ENCODE measurements at places on chromosomes 1 and 21. TPM values are rescaled to one million over a fixed set of nuclear protein-coding genes. Genes with fewer than 3 reads are reported as not detected.

GRCh38 chr1:246215510-246215903 lies 291.6 kb downstream of the SMYD3 start:
- DNase-seq, result no peak

- no peak for DNase-seq
Measured at GRCh38 chr1:231395076-231395997, 26.8 kb downstream of the EGLN1 start.

GRIK3 gene
- not detected for total RNA-seq

DNA sequence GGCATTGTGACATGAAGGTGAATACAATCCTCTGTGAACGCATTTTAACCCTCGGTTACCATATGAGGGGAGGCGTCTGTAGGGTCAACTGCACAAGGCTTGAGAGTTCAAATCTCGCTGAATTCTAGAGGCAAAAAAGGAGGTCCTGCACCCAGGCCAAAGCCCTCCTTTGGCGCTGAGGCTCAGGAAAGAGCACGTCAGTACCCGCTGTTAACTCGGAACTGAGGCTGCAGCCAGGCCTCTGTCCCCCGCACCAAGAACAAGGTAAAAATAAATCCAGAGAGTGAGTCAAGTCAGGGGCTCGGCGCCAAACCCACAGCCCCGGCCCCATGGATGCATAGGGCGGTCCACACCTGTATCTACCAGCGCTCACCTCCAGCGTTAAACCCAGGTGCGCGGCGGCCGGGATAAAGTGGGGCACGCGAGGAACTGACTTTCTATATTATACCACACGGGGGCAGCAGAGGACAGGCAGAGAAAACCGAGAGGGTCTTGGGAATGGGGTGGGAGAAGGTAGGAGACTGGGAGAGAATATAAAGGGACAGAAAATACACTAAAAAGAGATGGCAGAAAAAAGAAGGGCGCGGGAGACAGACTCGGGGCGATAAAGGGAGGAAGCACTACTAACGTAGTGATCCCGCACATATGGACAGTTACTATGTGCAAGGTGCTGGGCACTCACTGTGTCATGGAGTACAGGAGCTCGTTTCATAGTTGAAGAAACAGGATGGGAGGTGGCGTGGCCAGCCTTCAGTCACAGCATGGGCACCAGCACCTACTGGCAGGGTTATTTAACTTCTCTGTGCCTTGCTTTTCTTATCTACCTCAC lies 54.9 kb downstream of the DMRTA2 start:
- no peak for DNase-seq

DNA sequence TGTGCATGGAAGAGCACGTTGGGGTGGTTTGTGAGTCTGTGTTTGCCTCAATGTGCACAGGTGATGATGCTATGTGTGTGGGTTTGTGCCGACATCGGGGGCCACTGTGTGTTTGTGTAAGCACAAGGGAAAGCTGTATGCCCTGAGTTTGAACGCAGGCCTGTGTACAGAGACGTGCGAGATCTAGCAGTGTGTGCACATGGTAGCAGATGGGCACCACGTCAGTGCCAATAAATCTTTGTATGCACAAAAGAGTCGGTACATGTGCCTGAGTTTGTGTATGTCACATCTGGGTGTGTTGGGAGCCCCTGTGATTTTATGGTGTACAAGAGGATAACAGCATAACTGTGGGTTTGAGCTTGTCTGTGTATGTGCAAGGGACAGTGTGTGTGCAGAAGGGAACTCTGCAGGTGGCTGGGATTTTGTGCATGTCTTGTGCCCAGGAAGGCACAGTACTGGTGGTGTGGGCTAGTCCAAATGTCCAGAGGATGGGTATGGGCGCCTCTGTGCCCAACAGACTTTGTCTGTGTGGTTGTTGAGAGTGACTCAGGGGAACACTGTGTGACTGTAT lies 32.0 kb upstream of the WASF2 start:
- no peak for DNase-seq

DNA sequence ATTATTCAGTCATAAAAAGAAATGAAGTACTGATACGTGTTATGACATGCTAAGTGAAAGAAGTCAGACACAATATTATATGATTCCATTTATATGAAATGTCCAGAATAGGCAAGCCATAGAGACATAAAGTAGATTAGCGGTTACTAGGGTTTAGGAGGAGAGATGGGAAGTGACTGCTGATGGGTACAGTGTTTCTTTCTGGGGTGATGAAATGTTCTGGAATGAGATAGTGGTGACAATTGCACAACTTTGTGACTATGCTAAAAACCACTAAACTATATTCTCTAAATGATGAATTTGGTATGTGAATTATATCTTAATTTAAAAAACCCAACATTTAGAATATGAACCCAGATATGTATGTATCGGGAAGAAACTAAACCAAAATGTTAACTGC lies 27.6 kb downstream of the IPP start:
- DNase-seq, result no peak

MAP3K21 gene
- 0.96 TPM for total RNA-seq

- DNase-seq, result no peak
Measured at GRCh38 chr21:41043014-41043413, 124.9 kb upstream of the BACE2 start.

AADACL3 gene
- total RNA-seq, result 0.19 TPM

DNA sequence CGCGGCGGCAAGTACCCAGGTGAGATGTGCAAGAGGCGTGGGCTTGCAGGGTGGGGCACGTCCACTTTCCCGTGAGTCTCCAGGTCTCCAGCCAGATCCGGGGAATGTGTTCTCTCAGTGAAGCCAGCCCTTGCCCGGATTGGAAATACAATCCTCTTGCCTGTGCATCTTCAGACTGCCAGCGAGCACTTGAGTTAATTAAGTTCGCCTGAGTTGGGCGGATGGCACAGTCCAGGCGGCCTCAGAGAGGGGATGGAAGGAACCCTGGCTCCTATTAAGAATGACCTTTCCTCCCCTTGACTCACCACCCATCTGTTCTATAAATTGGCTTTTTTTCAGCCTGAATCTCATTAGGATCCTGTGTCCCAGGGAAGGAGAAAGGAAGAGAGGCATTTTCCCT lies 33.3 kb upstream of the CNTN2 start:
- no peak for DNase-seq

DNA sequence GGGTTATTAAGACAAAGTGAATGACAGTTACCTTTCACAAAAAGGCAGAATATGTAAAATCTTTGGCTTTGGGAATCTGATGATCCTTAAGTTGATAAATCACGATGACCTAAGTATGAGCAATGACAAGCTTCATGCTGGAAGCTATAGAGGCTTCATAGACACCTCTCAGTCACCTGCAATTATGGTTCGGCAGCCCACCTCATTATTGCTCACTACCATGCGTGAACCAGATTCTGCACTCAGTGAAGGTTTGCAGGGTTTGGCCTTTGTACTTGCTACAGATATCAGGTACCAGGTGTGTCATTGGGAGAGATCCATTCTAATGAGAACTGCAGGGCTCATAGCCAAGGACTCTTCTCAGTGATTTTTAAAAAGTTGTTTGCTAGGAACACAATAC lies 163.5 kb downstream of the KCTD3 start:
- no peak for DNase-seq

DNA sequence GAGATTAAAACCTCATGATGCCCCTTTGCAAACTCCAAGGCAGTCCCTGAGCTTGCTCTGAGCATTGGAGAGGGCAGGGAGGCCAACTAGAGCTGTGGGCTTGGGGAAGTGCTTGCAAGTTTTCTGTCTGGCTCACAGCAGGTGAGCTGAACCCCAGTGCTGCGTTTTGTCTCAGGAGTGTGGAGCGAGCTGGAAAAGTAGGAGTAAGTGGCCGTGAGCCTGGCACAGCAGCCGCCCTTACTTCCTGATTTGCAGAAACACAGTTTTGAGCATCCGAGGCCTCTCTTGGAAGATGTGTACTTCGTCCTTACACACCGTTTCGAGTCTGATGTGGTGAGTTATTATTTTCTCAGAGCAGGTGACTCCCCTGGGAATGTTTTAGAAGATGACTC lies 221.2 kb upstream of the C1orf174 start:
- DNase-seq, result peak; percentile 51

OR2T29 gene
- total RNA-seq, result not detected

DNTTIP2 gene
- 58.3 TPM for total RNA-seq

PRELP gene
- total RNA-seq, result 80.0 TPM

PRAMEF27 gene
- total RNA-seq, result not detected

ADCY10 gene
- 0.55 TPM for total RNA-seq

DNA sequence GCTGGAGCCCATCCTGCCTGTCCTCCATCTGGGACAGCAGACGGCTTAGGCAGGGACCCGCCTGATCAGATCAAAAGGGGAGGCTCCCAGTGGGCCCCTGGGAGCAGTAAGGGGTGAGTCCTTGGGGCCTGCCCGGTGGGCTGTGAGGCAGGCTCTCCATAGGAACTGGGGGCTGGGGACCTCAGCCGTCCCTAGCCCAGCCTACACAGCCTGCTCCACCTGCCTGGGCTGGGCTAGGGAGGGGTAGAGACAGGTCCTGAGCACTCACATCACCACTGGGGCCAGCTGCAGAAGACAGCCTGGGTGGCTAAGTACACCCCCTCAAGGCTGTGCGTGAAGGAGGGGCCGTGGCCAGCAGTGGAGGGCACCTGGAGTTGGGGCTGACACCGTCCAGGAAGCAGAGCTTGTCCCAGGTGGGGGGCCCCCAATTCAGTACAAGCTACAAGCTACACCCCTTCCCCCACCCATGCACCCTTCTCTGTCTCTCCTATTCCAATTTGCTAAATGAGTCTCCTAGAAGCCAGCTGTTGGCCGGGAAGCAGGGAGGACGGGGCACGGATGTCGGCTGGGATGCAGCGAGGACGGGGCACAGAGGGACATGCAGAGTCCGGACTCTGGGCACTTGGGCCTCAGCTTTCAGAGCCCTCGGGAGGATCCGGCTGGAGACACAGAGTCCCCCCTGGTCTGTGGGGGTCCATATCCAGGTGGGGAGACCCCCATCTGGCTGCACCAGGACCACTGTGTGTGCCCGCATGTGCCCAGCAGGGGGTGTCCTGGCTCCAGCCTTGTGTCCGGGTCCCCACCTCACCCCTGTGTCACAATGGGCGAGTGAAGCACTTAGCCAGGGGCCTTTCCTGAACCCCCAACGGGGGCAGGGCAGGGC lies 1.7 kb downstream of the ISG15 start:
- no peak for DNase-seq

DNA sequence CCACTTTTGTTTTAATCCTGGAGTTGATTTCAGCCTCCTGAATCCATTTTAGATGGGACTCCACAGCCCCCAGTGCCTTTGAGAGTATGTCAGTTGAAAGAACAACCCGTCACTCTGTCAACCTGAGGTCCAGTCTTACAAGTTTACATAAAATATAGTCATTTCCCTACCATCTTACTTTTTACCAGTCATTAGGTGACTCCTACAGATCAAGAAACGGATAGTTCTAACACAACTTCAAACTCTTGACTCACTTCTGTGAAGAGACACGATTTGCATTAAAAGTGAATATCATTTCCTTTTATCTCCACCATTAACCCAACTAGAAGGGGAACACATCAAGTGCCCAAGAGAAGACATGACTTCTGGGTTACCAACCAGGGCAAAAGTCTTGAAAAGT lies 147.1 kb downstream of the NTPCR start:
- no peak for DNase-seq

RUNX1 gene
- total RNA-seq, result 129 TPM

GRCh38 chr1:5720936-5721335 lies 271.3 kb downstream of the NPHP4 start:
- DNase-seq, result peak; percentile 37

DNA sequence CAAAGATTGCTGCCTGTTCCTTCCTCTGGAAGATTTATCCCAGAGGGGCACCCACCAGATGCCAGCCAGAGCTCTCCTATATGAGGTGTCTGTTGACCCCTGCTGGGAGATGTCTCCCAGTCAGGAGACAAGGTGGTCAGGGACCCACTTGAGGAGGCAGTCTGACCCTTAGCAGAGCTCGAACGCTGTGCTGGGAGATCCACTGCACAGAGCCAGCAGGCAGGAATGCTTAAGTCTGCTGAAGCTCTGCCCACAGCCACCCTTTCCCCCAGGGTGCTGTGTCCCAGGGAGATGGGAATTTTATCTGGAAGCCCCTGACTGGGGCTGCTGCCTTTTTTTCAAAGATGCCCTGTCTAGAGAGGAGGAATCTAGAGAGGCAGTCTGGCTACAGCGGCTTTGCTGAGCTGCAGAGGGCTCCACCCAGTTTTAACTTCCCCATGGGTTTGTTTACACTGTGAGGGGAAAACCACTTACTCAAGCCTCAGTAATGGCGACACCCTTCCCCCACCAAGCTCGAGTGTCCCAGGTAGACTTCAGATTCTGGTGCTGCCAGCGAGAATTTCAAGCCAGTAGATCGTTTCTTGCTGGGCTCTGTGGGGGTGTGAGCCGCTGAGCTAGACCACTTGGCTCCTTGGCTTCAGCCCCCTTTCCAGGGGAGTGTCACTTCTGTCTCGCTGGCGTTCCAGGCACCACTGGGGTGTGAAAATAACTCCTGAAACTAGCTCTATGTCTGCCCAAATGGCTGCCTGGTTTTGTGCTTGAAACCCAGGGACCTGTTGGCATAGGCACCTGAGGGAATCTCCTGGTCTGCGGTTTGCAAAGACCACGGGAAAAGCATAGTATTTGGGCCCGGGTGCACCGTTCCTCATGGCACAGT lies 51.1 kb upstream of the PDC start:
- DNase-seq, result no peak

DNA sequence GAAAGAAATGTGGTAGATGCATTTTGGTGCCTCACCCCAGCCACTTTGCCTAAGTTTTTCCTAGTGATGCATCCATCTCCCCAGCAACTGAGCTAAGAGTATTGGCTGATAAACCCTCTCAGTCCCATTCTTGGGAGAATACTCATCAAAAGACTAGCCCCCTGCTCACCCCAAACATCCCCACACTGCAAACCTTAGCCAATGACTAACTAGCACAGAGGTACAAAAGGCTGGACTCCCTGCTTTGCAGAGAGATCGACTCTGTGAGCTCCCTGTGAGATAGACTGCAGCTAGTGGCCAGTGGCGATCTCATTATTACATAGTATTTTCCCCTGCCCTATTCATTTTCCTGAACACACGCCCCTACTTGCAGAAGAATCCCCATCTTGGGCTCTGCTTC lies 155.3 kb downstream of the HHIPL2 start:
- DNase-seq, result no peak

DNA sequence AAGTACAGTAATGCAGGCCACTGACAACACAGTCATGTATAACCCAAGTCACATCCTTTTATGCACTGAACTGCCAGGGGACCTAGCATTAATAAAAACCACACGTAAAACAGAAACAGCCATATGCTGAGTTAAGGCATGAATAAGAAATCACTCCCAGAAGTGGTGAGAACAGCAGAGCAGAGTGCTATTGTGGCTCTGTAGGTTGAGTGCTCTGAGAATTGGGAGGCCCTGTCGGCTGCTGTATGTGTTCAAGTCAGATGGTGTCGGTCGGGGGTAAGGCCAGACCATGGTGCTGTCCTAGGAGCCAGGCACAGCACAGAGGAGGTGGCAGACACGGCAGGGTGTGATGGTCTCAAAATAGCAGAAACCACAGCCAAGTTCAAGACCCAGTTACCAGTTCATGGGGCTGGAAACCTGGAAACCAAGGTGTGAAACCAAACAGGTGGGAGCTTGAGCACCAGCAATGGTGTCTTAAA lies 126.6 kb upstream of the COA6 start:
- no peak for DNase-seq

PRKCZ gene
- 1.4 TPM for total RNA-seq
